ENCODE measurements at places on chromosomes 11 and 22.

DNA sequence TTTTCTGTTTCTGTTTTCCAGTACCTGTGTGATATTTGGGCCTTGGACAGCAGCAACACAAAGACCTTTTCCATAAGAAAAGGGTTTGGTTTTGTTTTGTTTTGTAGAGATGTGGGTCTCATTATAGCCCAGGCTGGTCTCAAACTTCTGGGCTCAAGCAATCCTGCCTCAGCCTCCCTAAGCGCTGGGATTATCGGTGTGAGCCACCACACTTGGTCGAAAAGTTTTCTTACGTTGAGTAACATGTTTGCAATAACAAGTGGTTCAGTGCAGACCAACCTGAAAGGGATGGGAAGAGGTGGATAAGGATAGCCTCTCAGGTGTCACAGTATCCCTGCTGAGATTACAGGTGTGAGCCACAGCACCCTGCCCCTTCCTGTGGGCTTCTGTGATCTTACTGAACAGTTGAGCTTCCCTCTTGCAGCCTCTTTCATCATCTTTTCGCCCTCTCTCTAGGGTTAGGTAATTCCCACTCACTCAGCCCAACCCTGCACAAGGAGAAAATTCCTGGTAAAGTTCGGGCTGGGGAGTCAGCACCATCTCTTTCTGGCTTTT, 3.5 kb upstream of the MRPL48 start:
- DNase-seq, result no peak

GRCh38 chr22:30143265-30143664, 63.0 kb downstream of the HORMAD2 start:
- no peak for DNase-seq

GRCh38 chr11:11163236-11163635, 189.8 kb downstream of the CSNK2A3 start:
- DNase-seq, result no peak

DNA sequence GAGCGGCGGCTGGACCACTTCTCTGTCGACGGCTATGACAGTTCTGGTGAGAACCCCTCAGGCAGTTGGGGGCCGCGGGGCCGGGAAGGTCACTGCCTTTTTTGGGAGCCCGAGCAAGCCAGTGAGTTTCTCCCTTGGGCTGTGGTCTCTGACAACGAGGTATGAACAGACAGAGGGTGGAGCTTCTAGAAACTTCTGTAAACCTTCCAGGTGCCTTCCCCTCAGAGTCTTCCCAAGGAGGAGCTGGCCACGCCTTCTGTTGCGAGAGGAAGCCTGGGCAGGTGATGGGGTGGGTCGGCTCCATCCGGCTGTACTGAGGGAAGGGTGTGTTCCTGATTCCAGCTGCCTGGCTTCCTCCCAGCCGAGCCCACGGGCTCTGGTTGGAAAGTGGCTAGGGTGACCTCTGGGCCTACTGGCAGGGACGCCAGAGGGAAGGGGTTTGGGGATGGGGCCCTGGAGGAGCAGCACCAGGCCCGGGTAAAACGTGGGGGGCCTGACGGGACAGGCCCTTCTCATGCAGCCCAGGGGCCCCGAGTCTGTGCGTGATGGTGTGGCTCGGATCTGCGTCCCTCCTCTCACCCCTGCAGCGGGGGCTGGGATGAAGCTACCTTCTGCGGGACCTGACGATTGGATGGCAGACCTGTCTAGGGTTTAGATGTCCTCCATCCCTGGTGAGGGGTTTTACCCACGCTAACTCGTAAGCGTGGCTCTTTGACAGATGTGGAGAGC, 110.8 kb downstream of the KCNQ1OT1 start:
- no peak for DNase-seq

DNA sequence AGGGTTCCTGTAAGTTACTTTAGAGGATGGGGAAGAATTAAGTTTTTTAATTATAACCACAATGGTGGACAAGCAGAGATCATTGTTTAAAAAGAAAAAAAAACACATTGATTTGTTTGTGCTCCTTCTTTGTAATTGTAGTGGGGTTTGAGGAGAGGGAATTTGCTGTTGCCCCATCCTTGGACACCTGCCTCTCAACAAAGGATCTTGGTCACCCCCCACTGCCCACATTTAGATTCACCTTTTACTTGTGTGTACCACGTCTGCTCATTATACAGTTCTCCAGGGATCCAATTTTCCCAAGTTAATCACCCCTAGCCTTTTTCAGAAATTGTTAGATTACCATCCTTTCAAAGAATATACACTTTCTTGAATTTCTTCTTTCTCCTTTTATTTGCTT, 53.0 kb downstream of the DNAJC24 start:
- no peak for DNase-seq

DNA sequence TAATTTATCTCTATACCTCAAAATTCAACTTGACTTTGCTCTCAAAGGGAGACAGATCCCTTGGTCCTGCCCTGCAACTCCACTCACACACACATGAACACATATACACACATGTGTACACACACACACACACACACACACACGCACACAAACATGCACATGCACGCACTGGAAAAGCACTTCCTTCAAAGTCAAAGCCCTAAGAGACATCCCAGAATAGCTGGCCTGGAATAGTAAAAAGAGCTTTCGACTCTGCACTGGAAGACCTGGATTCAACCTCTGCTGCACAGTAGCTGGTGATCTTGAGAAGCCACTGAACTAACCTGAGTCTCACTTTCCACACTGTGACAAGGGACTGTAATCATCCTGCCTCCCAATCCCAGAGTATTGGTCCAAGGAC, 26.8 kb downstream of the TENM4 start:
- DNase-seq, result no peak

DNA sequence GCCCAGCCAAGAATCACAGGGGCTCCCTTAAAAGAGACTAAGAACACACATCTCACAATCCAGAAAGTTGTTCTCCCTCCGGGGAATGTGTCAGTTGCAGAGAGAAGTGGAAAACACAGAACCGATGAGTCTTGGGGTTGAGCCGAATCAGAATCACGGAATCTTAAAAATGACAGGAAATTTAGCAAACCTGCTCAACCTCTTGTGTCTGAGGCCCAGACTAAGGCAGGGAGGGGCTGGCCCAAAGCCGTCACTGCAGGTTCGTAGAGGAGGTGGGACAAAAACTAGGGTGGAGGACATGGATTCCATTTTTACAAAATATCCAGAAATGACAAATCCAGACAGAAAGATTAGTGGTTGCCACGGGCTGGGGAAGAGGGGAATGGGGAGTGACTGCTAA, 63.8 kb downstream of the KIAA1671 start:
- DNase-seq, result no peak

GRCh38 chr11:120017582-120018150, 120.2 kb downstream of the TRIM29 start:
- no peak for DNase-seq

DNA sequence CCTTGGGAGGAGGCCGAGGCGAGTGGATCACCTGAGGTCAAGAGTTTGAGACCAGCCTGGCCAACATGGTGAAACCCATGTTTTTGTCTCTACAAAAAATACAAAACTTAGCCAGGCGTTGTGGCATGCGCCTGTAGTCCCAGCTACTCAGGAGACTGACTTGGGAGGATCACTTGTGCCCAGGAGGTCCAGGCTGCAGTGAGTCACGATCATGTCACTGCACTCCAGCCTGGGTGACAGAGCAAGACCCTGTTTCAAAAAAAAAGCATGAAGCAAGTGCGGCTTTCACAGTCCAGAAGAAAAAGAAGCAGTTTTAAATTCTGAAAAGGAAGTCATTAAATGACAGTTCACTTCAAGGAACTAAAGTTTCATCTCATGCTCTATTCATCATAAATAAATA, 7.1 kb upstream of the LTO1 start:
- DNase-seq, result no peak

- DNase-seq, result no peak
Observed at GRCh38 chr11:35990170-35990569, 46.3 kb downstream of the LDLRAD3 start.

GRCh38 chr22:36803358-36803757, 13.5 kb downstream of the PVALB start:
- no peak for DNase-seq

GRCh38 chr22:35392357-35392756, 7.6 kb upstream of the MCM5 start:
- no peak for DNase-seq

- no peak for DNase-seq
Observed at GRCh38 chr22:30240541-30241417, 5.8 kb downstream of the LIF start.

DNA sequence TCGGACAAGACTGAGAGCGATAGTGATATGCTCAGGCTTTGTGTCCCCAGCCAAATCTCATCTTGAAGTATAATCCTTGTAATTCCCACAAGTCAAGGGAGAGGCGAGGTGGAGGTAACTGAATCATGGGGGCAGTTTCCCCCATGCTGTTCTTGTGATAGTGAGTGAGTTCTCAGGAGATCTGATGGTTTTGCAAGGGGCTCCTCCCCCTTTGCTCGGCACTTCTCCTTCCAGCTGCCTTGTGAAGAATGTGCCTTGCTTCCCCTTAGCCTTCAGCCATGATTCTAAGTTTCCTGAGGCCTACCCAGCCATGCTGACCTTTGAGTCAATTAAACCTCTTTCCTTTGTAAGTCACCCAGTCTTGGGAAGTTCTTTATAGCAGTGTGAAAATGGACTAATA, 7.5 kb upstream of the FOLR2 start:
- no peak for DNase-seq

DNA sequence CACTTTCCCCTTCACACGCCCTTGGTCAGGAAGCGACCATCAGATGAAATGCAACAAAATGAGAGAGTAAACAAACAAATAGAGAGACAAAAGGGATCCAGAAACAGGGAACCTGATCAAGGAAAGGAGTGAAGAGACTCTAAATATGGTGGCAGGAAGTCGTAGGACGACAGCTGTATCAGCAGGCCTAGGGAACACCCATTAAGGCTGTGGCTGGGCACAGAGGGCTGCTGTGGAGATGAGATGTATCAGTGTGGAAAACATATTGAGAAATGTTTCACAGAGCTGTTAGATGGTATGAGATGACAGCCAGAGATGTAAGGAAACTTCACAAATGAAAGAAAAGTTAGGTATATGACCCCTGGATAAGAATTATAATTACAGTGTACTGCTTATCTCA, 155.8 kb upstream of the MTMR2 start:
- DNase-seq, result no peak

GRCh38 chr11:45336136-45336535, 50.0 kb upstream of the SYT13 start:
- DNase-seq, result no peak

DNA sequence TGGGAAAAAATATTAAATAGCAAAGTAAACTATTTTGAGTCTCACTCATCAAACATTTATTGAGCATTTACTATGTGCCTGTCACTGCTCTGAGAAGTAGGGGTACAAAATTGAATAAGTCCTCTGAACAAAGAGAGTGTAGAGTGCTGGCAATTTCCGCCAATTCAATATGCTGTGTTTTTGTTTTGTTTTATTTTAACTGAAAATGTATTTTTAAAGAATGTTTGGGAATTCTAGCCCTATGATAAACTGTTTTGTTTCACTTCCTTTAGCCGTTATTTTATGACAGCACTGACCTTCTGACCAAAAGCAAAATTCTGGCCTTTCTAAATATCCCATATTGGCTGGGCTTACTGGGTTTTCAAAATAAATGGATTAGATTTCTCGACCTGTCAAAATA, 64.7 kb upstream of the LMO2 start:
- DNase-seq, result no peak

DNA sequence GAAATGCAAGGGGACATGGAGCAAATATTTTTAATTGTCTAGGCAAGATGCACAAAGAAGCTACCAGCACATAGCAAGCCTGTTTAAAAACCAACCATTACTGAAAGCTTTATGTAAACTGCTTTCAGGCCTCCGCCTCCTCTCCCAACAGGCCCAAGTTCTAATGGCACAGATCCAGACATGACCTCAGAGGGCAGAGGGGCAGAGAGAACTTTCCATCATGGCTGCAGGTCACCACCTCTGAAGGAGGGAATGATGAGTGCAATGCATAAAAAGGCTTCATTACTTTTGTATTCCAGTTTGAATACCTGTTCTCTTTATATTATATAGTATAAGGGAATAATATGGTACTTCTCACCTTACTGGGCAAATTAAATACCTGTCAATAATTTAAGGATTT, 15.2 kb downstream of the DDX17 start:
- no peak for DNase-seq

DNA sequence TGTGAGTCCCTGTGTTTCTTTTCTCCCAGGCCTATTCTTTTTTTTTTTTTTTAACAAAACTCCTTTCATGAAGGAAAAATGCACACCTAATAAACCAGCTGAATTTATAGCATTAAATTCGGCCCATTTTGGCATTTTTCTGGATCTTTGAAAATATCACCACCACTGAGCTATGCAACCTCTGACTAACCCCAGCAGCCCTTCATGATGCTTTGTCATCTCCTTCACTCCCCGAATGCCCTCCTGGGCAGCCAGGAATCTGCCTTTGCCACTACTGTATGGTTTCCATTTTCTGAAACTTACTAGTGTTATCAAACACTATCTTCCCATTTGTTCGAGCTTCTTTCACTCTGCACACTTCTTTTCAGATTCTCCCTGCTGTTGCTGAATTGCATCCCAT, 97.9 kb downstream of the ZNF280B start:
- no peak for DNase-seq

DNA sequence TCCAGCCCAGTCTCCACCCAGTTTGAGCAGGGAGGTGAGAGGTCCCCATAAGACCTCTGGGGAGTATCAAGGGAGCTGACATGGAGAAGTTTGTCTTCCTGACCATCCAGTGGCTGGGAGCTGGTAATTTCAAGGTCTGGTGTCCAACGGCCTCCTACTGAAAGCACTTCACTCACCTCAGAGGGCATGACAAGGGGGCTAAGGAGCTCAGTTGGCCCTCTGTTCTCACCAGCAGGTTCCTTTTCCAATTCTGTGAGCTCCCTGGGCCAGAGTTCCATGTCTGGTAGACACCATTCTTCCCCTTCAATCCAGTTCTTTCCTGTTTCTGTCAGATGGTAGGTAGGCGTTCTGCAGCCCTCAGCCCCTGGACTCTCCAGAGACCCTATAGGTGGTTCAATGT, 3.1 kb downstream of the SELENOH start:
- no peak for DNase-seq

DNA sequence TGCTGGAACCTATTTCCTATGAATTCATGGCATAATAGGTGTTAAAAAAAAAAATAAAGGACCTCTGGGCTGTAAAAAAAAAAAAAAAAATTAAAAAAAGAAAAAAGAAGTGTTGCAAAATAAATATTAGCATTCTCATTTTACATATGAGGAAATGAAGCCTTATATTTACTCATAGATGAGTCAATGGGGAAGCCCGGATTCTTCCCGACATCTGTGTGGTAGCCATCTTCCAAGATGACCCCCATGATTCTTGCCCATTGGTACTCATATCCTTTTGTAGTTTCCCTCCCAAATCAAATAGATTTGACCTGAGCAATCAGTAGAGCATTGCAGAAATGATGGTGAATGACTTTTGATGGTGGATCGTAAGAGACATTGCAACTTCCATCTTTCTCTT, 3.0 kb upstream of the SWAP70 start:
- DNase-seq, result no peak

GRCh38 chr11:24637520-24637919, 140.7 kb downstream of the LUZP2 start:
- no peak for DNase-seq

GRCh38 chr11:114447892-114448291, 8.6 kb downstream of the REXO2 start:
- no peak for DNase-seq

- no peak for DNase-seq
Observed at GRCh38 chr22:45923212-45923611, 53.8 kb downstream of the WNT7B start.

GRCh38 chr11:104337273-104337672, 173.3 kb upstream of the PDGFD start:
- no peak for DNase-seq
